A172 (cell line): ENCODE measurements at places on chromosomes 3 and 15.

- peak; percentile 41 for DNase-seq
These were observed 311.4 kb downstream of the TBC1D5 start for GRCh38 chr3:17431004-17431403.

DNA sequence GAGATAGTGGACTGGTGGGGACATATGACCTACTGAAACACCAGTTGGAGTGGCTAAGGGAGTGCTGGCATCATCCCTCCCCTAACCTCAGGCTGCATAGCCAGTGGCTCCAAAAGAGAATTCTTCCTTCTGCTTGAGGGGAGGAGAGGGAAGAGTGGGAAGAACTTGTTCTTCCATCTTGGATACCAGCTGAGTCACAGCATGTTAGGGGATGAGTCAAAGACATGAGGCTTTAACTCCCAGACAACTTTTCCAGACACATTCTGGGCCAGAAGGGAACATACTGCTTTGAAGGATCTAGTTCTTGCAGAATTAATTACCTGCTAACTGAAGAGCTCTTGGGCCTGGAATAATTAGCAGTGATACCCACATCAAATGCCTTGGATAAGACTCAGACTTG is 36.8 kb upstream of the PEX5L start:
- no peak for DNase-seq

- DNase-seq, result peak; percentile 59
These were observed 67.9 kb downstream of the GADL1 start for GRCh38 chr3:30826531-30826942.

DNA sequence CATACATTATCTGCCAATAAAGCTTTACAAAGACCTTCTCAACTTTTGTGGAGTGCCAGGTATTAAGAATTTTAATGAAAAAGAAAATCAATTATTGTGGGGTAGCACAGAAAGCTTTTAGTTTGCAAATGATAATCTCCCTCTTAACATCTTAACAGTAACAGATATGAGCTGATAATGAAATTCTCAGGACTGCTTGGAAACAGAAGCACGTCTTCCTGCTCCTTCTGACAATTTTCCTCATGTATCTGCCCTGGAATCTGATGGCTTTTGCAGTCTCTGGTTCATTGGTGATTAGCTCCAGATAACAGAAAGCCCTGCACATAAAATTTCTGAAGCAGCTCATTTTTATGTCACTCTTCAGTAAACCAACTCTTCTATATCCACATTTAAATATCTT is 432.4 kb upstream of the PDZRN3 start:
- no peak for DNase-seq

DNA sequence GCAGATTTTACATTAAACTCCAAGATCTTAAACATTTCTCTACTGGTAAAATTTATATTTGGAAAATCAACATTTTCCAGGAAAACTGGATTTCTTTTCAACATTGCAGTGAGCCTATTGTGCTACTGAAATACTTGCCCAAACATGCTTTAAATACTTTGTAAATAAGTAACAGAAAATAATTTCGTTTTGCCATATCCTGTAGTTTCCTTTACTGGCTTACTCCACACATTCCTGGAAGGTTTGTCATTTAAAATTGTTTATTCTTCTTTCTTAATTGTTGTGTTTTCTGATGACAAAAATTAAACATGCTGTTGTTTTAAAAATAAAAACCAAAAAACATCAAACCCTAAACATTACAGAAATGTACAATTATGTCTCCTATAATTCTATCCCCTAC is 22.0 kb downstream of the ACAD11 start:
- DNase-seq, result peak; percentile 31

DNA sequence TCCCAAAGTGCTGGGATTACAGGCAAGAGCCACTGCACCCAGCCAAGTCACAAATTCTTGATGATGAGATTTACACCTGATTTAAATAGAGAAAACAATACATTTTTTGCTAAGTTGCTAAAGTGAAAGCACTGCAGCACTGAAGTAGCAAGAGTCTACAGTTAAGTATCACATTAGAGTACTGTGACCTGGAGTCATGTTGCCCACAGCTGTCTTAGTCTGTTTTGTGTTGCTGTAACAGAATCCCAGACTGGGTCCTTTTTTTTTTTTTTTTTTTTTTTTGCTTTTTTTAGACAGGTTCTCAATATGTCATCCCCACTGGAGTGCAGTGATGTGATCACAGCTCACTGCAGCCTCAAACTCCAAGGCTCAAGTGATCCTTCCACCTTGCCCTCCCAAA is 23.2 kb upstream of the GNB4 start:
- no peak for DNase-seq

DNA sequence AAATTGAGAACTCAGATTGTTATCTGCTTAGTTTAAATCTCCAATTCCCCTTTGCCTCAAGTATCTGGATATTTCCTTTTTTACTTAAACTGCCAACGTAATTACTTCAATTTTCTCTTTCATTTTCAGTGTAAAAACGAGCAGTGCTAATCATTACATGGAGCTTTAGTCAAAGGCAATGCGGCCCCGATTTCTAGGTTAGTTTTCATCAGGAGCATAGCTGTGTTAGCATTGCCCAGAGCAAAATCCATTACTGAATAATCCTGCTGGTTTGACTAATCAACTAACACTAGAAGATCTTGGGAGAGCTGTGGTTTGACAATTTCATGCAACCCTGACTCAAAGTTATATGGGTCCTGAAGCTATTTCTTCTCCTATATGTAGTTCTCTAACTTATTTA is 46.2 kb downstream of the ZPLD1 start:
- no peak for DNase-seq

DNA sequence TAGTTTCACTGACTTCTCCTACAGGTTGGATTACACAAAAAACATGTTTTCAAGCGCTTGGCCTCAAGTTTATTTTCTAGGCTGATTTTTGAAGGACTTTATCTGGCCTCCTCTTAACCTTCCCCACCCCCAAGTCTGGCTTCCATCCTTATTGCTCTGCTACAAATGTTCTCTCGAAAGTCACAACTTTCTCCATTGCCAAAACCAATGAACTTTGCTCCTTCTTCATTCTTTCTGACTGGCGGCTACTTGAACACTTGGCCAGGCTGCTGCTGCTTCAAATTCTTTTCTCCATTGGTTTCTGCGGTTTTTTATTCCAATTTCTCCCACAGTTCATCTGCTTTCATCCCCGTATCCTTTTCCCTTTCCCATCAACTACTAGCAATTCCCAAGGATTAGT is 106.6 kb downstream of the TOP2B start:
- DNase-seq, result no peak

DNA sequence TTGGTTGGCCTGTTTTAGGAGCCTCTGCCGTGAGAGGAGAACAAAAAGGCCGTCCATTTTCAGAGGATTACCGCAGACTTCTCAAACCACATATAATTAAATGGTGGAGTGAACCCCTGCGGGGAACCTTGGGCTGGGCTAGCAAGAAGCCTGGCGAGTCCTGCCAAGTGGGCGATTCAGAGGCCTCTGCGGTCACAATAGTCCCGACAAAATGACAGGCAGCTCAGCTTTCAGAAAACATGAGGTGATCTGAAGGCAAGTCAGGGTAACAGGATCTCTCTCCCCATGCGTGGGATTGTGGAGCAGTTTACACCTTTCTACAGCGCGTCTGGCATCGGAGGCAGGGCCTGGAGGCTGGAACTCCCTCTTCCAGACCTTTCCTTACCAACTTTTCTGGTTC is 134.8 kb downstream of the ASB7 start:
- DNase-seq, result no peak

DNA sequence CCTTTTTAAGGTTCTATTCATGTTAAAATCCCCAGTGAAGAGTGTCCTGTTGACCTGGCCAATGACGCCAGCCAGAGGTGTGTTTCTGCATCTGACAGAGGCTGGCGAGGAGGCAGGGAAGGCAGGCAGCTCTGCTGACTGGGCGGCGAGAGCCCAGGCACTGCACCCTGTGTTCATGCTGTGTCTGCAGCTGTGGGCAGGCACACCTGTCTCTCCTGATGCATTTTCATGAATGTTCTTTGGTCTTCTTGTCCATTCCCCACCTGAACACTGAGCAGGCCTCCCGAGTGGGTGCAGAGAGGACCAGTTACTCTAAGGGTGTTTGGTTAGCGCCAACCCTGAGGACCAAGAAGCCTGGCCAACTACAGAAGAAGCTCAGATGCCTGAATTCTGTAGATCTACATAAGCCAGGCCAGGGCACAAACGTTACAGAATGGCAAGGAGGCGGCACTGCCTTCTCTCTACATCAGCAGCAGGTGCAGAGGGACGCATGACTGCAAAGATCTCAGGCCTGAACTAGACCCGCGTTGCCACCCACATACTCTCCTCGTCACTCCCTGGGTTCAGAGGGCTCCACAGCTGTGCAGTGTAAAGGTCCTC is 233.7 kb downstream of the OCA2 start:
- no peak for DNase-seq
